ENCODE measurements at places on chromosomes 6 and 20.

- no peak for DNase-seq
Measured at GRCh38 chr20:47389867-47390347, 33.4 kb upstream of the ZMYND8 start.

- DNase-seq, result no peak
Measured at GRCh38 chr20:62158088-62158400, 14.5 kb downstream of the SS18L1 start.

DNA sequence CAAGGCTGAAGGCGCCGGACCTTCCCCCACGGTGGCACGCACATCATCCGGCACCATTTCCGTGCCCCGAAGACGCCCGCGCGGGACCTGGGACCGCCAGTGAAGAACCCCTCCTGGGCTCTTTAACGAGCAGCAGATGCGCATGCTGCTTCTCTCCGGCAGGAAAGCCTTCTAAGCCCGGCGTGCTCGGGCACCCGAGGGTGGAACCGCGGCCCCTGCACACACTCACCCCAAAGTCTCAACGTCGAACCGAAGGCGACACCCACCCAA lies 240 bp downstream of the FOXQ1 start:
- DNase-seq, result no peak

DNA sequence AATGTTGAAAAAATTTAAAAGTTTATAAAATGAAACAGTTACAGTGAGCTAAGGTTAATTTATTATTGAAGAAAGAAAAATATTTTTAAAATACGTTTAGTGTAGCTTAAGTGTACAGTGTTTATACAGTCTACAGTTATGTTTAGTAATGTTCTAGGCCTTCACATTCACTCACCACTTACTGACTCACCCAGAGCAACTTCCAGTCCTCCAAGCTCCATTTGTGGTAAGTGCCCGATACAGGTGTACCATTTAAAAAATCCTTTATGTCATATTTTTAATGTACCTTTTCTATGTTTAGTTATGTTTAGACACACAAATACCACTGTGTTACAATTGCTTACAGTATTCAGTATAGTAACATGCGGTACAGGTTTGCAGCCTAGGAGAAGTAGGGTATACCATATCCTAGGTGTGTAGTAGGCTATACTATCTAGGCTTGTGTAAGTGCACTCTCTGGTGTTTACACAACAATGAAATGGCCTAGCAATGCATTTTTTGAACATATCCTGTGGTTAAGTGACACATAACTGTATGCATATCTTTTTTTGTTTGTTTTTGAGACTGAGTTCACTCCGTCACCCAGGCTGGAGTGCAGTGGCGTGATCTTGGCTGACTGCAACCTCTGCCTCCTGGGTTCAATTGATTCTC lies 26.3 kb downstream of the FLRT3 start:
- no peak for DNase-seq

GRCh38 chr6:123420512-123420911 lies 216.2 kb downstream of the TRDN start:
- DNase-seq, result no peak
